Pancreas (tissue), 10 donors: ENCODE measurements at places on chromosomes 4 and X. TPM values are rescaled to one million over a fixed set of nuclear protein-coding genes. Genes with fewer than 3 reads are reported as not detected.

Gene MAGEA9B
- polyA plus RNA-seq: not detected

GRCh38 chrX:134368126-134368525, 91.8 kb upstream of the HPRT1 start:
- DNase-seq: no peak

Gene NXF3
- 0.57 TPM for polyA plus RNA-seq

- no peak for DNase-seq
Measured at GRCh38 chr4:139599594-139600374, 43.8 kb upstream of the SETD7 start.

DNA sequence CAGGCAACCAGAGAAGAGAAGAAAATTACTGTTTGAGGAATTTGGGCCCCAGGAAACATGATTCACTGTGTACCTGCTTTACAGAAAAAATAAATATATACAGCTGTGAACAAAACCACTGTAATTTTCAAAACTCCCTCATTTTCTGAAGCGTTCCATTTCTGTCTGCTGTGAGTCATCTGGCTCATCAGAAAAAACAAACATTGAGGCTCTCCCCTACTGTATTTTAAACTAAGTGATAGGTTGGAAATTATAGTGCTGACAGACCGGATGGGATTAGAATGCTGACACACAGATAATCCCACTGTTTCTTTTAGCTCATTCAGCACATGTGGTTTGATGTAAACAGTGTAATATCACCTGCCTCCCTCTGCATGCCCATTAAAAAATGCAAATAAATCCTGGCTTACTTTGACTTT, 847.0 kb downstream of the TRIML1 start:
- DNase-seq: no peak

DNA sequence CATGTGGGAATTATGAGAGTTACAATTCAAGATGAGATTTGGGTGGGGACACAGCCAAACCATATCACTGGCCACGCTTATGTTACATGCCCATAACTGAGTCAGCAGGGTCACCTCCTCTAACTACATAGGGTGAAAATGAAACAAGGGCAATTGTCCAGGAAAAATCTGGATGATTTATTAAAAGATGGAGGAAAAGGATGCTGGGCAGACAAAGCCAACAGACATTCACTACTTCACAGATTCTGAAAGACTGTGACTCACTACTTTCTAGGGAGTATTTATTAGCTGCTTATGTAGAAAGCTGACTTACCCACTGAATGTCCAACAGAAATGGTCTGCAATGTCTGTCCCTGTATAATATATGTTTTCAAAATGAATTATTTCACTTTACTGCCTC, 72.4 kb downstream of the APBB2 start:
- DNase-seq: no peak

DNA sequence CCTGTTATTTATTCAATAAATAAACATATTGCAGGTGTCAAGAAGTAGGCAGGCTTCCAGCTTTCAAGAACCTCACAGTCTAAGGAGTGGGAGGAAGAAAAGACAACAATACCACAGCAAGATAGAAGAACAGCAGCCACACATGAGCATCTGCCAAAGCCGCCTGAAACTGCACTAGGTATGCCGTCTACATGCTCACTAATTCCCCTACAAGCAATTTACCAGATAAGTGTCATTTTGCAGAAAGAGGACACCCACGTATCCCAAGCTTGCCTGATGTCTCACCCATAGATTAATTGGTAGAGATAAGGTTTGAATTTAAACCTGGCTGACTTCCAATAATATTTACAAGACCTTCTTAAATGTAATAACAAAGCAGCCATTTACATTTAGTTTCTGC, 439.4 kb upstream of the CPEB2 start:
- no peak for DNase-seq

DNA sequence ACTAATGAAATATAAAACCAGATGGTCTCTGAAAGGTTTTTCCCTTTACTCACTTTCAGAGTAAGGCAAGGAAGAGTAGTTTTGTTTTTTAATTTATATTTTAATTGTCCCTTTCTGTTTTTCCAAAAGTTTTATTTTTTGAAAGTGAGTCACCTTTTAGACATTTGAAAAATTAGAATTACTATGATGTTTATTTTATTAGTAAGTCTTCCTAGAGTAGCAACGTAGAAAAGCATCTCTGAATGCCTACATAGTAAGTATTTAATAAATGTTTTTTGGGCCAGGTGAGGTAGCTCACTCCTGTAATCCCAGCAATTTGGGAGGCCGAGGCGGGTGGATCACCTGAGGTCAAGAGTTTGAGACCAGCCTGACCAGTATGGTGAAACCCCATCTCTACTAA, 51.1 kb downstream of the TET2 start:
- DNase-seq: no peak

GRCh38 chrX:96246436-96246835, 438.2 kb upstream of the DIAPH2 start:
- no peak for DNase-seq

DNA sequence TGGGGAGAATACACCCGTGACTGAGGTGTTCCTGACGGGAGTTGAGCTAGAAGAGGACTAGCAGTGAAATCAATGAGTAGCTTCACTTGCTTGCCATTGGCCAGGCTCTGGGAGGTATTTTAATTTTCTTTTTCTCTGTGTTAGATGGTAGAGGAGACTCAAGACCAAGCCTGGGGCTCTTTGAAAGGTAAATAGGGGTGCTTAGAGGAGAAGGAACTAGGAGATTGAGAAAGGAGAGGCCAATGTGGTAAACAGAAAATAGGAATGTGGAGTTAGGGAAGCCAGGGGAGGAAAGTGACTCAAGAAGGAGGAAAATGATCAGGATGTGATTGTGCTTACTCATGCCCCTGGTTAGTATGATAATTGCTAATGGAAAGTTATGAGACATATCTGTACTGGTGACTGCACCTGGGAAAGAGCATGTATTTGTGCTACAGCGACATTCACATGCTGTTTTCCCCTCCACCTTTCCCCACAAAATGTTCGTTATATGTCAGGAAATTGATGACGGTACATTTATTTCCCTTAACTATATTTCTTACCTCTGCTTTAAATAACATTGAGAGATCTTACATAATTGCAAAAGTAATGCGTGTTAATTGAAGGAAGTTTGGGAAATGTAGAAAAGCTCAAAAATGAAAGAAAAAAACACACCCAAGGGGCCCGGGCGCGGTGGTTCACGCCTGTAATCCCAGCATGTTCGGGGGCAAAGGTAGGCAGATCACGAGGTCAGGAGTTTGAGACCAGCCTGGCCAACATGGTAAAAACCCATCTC, 16.9 kb upstream of the LRBA start:
- DNase-seq: no peak

DNA sequence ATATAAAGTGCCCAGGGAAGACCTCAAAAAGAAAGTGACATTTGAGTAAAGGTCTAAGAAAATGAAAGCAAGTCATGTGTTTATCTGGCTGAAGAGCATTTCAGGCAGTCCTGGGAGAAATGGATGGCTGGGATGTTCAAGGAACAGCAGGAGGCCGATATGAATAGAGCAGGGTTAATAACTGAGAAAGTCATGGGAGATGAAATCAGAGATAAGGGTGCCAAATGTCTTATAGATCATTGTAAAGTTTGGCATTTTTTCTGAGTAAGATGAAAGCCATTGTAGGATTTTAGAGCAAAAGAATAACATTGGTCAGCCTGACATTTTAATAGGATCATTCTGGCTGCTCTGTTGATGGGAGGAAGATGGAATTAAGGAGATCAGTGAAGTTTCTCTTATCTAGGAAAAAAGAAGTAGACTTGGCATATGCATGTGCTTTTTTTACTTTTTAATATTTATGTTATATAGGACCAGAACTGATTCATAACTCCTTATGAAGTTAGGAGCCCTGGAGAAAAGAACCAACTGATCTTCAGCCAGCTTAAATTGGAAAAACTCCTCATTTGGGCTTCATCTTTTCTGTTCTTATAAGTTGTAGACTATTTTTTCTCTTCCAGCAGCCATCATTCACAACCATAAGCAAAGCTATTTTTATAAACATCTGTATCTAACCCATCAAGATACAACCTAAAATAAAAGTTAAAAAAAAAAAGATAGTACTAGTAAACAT, 18.6 kb downstream of the AIMP1 start:
- DNase-seq: no peak

DNA sequence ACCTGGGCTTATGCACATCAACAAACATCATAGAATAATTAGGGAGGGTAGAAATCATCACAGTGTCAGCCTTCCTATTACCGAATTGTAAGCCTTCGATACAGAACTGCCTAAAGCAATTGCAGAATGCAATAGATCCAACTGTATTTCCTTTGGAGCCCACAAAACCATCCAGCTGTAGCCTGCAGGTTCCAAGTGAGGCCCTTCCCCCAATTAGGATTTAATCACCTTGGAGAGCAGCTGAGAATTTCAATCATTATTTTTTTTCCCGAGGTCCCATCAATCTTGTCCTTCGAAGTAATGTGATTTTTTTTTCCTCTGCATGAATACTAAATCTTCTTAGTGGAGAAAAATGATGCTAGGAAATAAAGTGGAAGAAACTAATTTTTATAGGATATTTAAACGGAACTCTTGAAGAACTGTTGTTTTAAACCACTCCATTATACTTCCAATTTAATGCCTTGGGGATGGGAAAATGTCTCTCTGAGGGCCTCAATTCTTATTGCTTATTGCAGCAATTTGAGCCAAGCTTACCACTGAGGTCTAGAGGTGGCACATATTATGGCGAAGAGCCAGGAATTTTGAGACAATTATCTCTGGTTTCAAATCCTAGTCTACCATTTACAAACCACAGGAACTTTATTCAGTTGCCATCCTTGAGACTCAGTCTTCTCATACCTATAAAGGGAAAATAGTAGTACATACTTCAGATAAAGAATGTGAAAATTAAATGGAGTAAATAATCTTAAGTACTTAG, 953.4 kb upstream of the IGFBP7 start:
- no peak for DNase-seq

DNA sequence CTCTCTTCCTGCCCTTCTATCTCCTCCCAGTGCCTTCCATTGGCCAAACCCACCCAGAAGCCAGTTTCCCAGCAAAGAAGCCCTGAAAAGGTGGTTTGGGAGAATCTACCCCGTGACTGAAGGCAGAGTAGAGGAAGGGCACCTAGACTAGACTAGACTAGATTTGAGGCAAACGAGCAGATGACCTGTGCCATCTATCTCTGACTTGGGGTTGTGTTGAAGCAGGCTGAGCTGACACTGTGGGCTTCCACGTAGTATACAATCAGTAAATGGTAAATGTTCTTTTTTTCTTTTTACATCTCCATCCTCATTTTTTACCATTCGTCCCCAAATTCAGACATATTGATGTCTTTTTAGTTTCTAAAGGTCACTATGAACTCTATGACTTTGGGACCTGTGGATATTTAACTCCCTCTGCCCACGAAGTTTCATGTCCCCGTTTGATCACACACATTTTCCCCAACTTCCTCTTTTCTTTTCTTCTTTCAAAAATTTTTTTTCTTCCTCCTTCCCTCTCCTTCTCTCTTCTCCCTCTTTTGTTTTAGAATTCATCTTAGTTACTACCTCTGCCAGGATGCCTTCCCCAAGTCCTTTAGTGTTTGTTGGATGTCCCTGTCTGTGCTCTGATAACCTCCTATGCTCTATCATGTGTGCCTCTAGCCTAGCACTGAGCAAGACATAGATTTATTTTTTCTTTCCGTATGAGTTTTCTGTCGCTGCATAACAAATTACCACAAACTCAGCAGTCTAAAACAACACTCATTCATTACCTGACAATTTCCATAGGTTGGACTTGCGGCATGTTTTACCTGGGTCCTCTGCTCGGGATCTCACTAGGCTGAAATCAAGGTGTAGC, 6.2 kb upstream of the AFF1 start:
- DNase-seq: no peak

GRCh38 chr4:150750824-150751223, 168.9 kb downstream of the MAB21L2 start:
- DNase-seq: no peak

Gene NDNF
- 0.40 TPM for polyA plus RNA-seq

- no peak for DNase-seq
Measured at GRCh38 chrX:34288782-34289181, 156.7 kb upstream of the FAM47A start.

GRCh38 chrX:64176876-64177275, 28.6 kb downstream of the AMER1 start:
- DNase-seq: no peak
